ENCODE measurements at places on chromosomes 4 and X.

DNA sequence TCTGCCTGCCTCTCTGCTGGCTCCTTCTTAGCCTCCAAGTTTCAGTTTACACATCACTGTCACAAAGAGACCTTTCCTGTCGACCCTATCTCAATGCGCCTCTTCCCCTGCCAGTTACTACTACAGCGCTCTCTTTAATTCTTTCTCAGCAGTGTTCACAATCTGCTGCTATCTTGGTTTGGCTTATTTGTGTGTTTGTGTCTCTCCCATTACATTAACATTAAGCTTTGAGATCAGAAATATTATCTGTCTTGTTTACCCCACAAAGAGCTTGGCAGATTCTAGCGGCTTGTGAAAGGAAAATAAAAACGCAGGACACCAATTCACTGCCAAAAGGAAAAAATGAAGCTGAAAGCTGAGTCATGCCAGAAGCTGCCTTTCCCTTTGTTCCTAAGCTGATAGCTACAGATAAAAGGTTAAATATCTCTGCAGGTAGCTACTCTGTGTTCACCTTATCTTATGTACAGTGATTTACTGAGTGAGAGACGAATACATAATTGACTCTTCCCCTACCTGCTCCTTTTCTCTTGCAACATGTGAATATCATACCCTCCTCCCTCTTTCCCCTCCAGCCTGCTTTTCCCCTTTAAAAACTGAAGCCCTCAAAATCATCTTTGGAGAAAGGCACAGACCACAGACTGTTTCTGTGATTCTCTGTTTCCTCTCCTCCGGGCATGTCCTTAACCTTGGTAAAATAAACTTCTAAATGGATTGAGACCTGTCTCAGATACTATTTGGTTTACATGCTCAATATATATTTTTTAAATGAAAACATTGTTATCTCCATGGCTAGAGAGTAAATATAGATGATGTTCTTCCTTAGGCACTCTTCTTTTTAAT is 19.3 kb upstream of the SLC9A7 start:
- no peak for DNase-seq

GRCh38 chr4:186932631-186933187 is 209.1 kb upstream of the FAT1 start:
- DNase-seq = no peak

- no peak for DNase-seq
These were observed 62.5 kb downstream of the PGRMC2 start for GRCh38 chr4:128225148-128225547.

DNA sequence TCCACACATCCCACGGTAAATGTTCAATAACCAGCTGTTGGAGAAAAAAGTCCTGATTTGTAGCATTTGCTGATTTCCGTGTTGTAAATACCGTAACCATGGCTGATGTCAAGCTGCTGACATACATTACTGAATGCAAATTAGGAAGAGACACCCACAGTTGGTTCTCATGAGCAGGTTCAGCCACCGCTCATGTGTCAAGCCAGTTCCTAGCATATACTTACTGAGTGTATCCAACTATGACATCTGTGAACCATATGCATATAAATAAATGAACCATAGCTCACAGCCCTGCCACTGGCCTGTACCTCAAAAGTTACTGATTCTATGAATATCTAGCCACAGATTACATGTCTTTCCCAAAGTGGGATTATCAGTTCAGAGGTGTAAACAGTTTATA is 29.5 kb downstream of the FHDC1 start:
- DNase-seq = no peak

GRCh38 chr4:130636486-130636885 is 1540.5 kb downstream of the C4orf33 start:
- DNase-seq = no peak

DNA sequence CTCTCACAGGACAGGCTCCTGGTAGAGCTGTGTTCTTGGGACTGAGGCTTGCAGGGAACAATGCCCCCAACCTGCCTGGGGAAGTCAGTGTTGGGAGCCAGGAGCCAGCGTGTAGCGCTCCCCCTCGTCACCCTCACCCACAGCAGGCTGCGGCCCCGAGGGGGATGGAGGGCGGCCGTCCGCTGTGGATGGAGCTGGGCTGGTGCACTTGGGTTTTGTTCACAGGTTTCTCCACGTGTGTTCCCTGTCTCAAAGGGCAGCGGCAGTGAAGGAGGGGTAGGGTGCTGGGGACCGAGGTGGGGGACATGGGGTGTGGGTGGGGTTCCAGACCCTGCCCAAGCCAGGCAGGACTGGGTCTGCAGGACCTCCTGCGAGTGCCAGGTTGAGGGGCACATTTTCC is 69.1 kb downstream of the RGS12 start:
- DNase-seq = no peak

- DNase-seq = no peak
These were observed 764.5 kb upstream of the TENM3 start for GRCh38 chr4:181478656-181479055.

GRCh38 chrX:109880629-109881028 is 122.3 kb upstream of the TMEM164 start:
- DNase-seq = peak; percentile 43

- no peak for DNase-seq
These were observed 15.8 kb upstream of the SPCS3 start for GRCh38 chr4:176303938-176304337.

GRCh38 chrX:77428551-77428950 is 18.6 kb upstream of the FGF16 start:
- no peak for DNase-seq

DNA sequence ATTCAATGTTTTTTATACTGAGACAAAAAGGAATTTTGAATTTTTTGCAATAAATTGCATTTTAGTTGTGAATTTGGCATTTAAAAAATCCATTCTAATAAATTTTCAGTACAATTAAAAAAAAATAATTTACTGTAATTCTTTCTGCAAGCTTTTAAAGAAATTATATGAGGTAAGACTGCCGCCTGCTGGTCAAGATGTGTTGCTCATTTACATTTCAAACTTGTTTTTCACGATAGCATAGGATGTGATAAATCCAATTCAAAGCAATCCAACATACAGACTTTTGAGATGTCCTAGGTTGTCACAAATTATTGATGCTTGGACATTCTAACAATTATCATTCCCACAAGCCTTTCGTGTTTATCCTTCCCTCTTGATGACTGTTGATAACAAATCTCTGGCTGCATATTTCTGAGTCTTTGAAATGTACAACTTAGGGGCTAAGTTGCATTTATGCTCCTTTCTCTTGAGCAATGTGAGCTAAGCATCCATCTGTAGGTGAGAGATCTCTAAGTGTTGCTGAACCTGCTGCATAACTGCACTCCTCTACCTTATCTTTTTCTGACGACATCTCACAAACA is 21.7 kb upstream of the MFAP3L start:
- DNase-seq = no peak

GRCh38 chr4:8494983-8495548 is 54.5 kb downstream of the TRMT44 start:
- no peak for DNase-seq

- no peak for DNase-seq
These were observed 136.3 kb downstream of the UBE2K start for GRCh38 chr4:39834269-39834668.

- peak; percentile 70 for DNase-seq
These were observed 5.7 kb upstream of the GPR174 start for GRCh38 chrX:79138658-79139241.

DNA sequence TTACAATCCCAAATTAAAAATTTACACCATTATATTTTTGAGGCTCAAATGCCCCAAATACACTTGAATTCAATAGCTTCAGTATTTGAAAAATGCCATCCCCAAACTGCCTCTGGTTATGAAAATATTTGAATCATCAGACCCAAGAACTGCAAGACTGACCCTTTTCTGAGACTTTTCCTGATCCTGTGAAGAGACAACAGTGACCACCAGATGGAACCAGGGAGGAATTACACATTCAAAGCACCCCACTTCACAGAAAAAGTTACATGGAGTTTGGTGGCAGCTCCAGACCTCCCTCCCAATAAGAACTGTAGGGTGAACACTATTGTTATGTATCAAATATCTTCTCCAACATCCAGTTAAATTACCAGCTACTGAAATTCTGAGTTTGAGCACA is 44.0 kb upstream of the SCD5 start:
- no peak for DNase-seq

DNA sequence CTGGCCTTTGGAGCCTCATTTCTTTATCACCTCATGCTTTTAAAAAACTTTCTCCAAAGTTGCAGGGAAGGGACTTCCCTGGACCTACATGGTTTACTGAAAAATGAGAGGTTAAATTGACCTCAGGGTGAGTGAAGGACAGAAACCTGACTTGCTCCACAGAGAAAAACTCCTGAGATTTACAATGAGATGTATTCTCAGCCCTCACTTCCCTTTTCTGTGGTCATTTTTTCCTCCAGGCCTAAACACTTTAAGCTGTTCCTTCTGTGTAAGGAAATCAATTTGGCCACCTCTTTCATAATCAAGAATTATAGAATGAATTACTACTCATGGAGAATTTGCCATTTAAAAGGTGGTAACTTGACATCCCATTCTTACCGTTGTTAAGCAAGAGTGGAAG is 77.9 kb downstream of the HPGD start:
- no peak for DNase-seq

- no peak for DNase-seq
These were observed 48.1 kb upstream of the CPLX1 start for GRCh38 chr4:874056-874455.

Measured in GM06990 (cell line).